Cortex of kidney (tissue), 1 donor: ENCODE measurements at places on chromosomes 12 and 14.

DNA sequence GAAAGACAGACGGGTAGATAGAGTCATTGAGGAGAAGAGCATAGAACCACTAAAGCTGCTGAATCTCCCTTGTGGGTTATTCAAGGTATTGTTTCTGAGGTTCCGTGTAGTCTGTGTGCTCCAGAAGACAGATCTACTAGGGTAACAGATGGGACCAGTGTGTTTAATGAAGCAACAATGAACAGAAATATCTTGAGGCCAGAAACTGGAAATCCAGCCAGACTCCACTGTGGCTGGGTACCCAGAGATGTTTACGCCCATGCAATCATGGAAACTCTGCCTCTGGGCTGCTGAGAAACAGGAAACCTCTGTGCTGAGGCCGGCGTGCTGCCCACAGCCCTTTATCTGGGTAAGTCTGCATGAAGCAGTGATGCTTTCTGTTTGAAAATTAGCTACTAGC is 8.3 kb downstream of the PROX2 start:
- no peak for DNase-seq

DNA sequence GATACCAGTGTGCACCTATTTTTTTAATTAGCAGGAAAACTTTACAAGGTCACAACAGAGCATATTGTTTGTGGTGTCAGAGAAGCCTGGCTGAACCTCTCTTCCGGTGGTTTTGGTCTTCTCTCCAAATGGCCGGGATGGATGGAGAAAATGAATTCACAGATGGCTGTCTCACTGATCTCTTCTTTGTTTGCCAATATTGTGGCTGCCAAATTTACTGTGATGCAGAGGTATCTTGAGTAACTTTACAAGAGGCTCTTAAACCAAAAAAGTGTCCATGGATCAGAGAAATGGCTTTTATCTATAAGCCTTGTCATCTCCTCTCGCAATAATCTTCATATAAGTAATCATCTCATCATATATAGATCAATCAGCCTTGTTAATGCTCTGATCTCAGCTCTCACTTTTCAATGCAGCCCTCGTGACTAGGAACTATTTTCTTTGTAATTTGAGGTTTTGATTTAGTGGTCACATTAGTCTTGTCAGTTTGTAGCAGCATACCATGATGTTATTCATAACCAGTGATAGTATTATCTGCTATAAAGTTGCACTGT is 308.1 kb downstream of the EGLN3 start:
- no peak for DNase-seq

GRCh38 chr12:50117057-50117622 is 5.1 kb downstream of the COX14 start:
- no peak for DNase-seq

DNA sequence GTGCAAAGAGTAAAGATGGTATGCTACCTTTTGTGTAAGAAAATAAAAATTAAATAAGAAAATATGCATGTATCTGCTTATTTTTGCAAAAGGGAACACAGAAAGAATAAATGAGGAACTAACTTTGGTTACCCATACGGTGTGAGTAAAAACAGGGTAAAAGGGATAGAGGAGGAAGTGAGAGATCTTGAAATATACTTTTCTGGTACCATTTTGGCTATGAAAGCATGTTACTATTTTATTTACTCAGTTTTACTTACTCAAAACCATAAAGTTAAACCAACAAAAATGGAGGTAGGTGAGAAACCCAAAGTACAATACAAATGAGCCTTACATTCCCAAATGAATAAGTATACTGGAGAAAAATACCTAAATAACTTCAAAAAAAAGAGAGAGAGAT is 122.0 kb upstream of the EGLN3 start:
- DNase-seq = no peak

DNA sequence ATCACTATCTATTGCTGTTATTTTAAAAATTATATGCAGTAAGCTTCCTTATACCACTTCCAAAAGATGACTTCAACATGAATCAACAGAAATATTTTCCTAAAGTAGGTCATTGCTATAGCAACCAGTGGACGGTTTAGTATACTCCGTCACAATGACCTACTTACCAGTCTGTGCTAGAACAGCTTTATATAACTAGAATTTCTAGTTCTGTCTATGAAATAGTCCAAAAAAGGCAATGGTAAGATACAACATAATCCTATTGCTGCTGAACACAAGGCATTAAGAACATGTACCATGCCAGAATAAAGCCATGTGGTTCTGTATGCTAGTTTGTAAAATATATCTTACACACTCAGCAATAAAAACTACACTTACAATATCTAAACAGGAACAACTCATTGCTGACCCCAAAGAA is 40.7 kb upstream of the MTERF2 start:
- DNase-seq = no peak

DNA sequence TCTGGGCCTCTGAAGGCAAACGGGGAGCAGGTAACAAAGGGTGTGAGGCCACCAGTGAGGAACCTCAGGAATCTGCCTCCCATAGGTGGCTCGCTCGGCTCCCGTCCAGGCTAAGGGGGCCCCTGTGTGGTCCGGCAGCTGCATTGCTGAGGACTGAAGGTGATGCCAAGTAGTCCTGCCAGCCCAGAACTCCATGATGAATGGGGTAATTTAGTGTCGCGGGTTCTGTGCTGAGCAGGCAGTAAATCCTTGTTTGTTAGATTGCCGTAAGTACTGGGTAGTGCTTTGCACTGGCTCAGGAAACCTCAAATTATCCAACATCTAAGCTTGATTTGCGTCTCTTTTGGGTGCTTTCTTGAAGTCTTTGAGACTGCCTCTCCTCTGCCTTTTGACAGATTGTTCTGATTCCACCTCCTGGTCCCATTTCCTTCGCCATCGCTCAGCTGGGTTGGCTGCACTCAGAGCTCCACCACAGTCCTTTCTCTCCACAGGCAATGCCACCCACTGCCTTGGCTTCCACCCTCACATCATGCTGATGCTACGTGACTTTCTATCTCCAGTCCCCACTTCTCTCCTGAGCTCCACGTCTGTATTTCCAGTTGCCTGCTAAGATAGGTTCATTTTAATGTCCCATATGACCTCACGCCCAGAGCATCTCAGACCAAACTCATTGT is 392.0 kb downstream of the FUT8 start:
- no peak for DNase-seq

DNA sequence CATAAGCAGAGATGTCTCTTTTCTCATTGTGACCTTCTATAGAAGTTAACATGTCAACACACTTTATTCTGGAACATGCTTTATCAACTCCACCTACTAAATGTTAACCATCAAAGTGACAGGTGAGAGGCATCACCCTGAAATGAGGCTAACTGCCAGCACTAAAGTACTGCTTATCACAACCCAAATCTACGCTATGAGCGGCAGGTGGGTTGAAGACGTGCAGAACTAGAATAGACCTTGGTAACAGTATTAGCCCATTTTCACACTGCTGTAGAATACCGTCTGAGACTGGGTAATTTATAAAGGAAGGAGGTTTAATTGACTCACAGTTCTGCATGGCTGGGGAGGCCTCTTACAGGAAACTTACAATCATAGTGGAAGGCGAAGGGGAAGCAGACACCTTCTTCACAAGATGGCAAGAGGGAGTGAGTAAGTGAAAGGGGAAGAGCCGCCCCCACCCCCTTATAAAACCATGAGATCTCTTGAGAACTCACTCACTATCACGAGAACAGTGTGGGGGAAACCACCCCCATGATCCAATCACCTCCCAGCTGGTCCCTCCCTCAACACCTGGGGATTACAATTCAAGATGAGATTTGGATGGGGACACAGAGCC is 359.0 kb downstream of the SEC23A start:
- DNase-seq = no peak

DNA sequence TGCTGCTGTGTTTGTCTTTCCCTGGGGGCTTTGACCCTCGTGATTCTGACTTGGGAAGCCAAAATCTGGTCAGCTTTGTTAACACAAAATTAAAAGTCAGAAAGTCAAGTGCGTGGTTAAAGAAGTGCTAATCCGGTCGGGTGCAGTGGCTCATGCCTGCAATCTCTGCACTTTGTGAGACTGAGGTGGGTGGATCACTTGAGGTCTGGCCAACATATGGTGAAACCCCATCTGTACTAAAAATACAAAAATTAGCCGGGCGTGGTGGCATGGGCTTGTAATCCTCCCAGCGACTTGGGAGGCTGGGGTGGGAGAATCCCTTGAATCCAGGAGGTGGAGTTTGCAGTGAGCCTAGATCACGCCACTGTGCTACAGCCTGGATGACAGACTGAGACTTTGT is 844.6 kb downstream of the VRK1 start:
- DNase-seq = no peak

- DNase-seq = no peak
Measured at GRCh38 chr12:42213954-42214426, 24.1 kb downstream of the YAF2 start.

DNA sequence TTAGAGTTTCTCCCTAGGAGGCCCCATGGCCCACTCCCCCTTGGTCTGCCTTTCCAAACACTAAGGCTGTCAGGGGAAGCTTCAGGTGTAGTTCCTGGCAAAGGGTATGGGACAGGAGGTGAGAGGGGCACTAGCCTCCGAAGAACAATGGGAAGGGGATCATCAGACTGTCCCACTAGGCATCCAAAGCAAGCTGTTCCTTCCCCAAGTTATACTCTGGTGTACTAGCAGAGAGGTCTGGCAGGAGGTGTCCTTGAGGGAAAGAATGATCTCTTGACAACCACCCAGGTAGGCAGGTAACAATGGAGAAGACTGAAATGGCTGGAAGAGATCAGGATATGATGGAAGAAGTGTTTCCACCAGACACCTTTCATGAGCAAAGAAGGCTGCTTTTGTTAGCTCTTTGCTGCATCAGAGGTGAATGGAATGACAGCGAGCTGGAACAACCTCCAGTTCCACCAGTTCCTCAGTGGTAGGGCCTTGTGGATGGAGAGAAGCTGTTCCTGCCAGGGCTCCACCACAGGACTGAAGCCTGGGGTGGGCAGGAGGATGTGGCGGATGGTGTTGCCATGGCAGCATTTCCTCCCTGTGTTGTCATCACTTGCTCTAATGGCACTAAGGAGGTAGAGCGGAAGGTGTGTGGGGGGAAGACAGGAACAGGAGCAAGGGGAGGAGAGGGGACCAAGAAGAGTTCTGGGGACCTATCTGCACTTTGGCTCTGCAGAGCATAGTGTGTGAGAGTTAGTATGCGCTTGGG is 2.3 kb upstream of the AGAP2 start:
- no peak for DNase-seq

- DNase-seq = no peak
Measured at GRCh38 chr12:19644571-19644970, 205.3 kb downstream of the AEBP2 start.

DNA sequence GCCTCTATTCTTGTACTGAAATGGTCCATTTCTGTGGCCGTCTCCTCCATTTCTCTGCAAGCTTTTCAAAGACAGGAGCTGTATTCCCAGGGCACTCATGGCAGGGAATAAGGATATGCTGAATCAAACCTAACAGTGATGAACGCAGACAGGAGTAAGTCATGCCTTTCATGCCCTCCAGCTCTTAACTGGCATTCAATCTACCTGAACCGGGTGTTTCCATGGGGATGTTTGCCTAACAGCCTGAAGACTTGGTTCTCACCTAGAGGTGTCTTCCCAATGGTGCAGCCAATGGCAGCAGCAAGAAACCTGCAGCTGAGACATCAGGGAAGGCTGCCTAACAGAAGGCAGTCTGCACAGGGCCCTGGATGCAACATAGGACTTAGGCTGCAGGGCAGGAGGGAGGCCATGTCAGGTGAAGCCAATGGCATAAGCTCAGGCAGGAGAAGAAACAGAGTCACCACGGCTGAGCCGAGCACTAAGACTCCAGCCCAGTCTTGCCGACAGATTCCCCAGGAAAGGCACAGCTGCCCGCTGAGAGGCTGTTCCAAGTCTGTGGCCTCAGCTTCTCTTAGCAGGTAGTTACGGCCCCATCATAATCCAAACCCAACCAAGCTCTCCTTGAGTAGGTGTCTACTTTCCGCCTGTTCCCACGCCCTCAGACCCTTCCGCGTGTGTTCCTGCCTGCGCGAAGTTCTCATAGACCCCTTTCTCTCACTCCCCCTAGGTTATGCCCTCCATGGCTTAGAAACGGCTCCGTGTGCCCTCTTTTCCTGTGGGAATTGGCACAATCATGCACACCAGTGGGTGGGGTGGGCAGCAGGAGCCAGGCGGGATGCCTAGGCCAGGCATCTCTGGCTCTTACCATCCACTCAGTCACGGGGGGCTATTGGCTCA is 44.1 kb downstream of the VWF start:
- DNase-seq = no peak

- DNase-seq = no peak
Measured at GRCh38 chr14:34169561-34169960, 218.7 kb upstream of the EGLN3 start.

- no peak for DNase-seq
Measured at GRCh38 chr14:34056046-34056445, 105.2 kb upstream of the EGLN3 start.

GRCh38 chr14:100067971-100068959 is 3.0 kb downstream of the EVL start:
- no peak for DNase-seq

DNA sequence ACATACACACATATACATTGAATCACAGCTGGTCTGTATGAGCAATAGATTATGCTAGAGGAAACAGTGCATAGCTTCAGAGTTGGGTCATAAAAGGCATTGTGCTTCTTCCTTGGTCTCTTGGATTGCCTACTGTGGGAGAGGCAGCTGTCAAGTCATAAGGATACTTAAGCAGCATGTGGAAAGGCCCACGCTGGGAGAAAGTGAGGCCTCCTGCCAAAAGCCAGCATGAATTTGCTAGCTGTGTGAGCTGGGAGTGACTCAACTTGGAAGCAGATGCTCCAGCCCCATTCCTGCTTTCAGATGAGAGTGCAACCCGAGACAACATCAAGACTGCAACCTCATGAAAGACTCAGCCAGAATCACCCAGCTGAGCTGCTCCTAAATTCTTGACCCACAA is 311.9 kb upstream of the TBX3 start:
- no peak for DNase-seq

GRCh38 chr12:95614390-95614982 is 63.2 kb upstream of the USP44 start:
- no peak for DNase-seq

- no peak for DNase-seq
Measured at GRCh38 chr12:45762185-45763110, 32.9 kb downstream of the ARID2 start.

- no peak for DNase-seq
Measured at GRCh38 chr12:131784909-131785762, 43.1 kb upstream of the MMP17 start.

- DNase-seq = no peak
Measured at GRCh38 chr12:99960311-99960710, 24.4 kb downstream of the ANKS1B start.

- DNase-seq = no peak
Measured at GRCh38 chr14:101595887-101596721, 34.8 kb downstream of the DIO3 start.

DNA sequence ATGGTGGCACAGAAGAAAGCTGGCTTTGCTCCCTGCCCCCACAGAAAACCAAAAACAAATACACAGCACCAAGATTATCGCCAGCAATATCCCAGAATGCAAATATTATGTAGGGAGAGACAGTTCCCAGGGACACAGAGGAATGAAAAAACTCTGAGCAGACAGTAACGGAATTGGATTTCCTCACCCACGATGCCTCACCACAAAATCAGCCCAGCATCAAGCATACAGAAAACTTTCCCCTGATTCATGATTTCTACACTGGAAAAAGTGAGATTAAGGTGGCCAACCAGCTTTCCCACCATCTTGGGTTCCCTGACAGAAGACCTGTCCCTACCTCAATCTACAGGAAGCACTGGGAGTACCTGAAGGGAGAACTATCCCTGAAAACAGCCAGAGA is 36.6 kb downstream of the PARP11 start:
- DNase-seq = no peak

GRCh38 chr12:121774968-121775474 is 18.5 kb downstream of the RHOF start:
- no peak for DNase-seq

GRCh38 chr14:75119056-75119455 is 7.8 kb downstream of the NEK9 start:
- no peak for DNase-seq

- no peak for DNase-seq
Measured at GRCh38 chr12:57016348-57016747, at the start of gene TAC3. Gene TAC3, minus strand, starts transcription at chr12:57016529. Its CDS starts 732 bp downstream, at chr12:57015797.
